ENCODE measurements at places on chromosomes 11 and 22. TPM values are rescaled to one million over a fixed set of nuclear protein-coding genes. Genes with fewer than 3 reads are reported as not detected.
A peak's percentile ranks its signal among the peaks of the same experiment; 100 is the strongest.

- DNase-seq, result no peak
Measured at GRCh38 chr11:23570828-23571227, 710.6 kb upstream of the CCDC179 start.

GRCh38 chr11:15941206-15941770 lies 415.1 kb downstream of the SOX6 start:
- DNase-seq, result peak; percentile 48

DNA sequence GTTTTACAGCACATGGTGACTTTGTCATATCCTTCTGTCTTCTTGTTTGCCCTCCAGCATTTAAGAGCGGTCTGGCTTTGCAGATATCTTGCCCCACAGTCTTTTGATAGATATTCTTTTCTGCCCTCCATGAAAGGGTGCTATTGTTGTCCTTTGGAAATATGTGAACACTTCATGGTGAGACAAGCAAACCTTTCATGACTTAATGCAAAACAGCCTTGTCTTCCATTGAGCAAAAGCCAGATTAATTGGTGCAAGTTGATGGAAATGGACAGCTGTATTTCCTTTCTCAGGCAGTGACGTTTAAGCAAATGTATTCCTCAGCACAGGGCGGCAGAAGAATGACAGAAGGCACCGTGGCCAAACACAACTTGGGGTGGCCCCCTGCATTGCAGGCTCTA lies 4.4 kb downstream of the DCPS start:
- DNase-seq, result peak; percentile 41

DNA sequence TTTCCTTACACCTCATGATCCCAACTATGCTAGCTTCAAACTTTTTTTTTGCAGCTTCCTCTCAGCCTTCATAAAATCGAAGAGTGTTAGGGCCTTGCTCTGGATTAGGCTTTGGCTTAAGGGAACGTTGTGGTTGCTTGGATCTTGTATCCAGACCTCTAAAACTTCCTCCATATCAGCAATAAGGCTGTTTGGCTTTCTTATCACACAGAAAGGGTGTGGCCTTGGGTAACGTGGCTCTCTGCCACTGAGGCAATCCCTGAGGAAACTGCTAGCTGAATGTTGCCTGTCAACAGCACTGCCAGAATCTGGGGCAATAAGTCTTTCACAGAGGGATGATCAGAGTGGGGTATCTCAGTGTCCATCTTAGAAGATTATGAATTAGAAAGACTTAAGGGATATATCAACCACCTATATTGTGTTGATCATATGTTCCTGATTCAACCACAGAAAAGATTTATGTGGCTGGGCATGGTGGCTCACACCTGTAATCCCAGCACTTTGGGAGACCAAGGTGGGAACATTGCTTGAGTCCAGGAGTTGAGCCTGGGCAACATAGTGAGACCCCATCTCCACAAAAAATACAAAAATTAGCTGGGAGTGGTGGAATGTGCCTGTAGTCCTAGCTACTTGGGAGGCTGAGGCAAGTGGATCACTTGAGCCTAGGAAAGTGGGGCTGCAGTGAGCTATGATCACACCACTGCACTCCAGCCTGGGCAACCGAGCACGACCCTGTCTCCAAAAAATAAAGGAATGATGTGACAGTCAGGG lies 12.5 kb upstream of the CUL5 start:
- peak; percentile 66 for DNase-seq

DNA sequence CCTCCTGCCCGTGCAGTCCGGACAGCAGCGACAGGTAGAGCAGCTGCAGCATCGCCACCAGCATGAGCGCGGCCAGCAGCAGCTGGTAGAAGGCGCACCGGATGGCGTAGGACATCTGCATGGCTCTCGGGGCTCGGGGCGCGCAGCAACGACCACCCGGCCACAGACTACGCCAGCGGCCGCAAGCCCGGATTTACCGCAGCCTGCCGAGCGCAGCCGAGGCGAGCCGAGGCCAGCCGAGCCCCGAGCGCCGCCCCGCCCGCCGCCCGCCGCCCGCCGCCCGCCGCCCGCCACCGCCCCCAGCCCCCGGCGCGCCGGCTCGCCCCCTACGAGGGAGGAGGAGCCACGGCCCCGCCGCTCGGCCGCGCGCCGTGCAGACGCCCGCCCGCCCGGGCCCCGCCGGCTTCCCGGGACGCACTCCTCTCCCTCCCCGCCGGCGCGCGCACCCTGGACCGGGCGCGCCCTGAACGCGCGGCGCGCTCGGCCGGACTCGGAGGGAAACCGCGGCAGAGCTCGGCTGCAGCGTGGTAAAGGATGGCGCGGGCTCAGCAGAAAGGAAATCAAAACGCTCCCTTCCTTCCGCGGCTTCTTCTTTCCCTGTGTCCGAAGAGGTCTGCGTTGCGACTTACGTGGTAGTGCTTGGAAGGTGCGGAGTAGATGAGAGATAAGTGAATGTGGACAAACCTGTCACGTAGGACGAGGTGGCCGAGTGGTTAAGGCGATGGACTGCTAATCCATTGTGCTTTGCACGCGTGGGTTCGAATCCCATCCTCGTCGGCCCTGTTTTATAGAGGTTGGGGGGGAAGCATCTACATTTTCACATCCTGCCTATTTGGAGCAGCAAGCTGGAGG lies at the start of gene B4GAT1:
Gene B4GAT1 (minus strand): TSS at position 205 of the 852 bp plus-strand sequence. CDS start 84 bp downstream, at position 121.
- DNase-seq, result peak; percentile 86

DNA sequence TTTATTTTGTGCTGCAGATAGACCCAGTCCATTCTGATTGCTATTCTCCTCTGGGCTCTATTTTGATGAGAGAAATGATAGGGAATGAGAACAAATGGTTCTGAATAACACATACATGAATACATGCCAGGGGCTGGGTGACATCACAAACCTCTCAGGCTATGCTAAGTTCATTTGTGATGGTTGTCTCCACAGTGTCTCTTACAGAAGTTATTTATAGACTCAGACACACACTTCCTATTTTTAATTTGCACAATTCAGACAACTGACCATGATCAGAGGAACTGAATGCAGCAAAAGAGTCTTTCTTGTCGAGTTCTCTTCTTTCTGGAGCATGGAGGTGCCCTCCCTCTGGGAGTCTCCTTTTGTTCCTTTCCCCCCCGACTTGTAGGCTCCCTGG lies 991.7 kb downstream of the OPCML start:
- DNase-seq, result no peak

- peak; percentile 16 for DNase-seq
Measured at GRCh38 chr11:81071606-81072005, 1630.8 kb upstream of the TENM4 start.

- peak; percentile 51 for DNase-seq
Measured at GRCh38 chr11:75949023-75949672, 134.1 kb downstream of the UVRAG start.

DNA sequence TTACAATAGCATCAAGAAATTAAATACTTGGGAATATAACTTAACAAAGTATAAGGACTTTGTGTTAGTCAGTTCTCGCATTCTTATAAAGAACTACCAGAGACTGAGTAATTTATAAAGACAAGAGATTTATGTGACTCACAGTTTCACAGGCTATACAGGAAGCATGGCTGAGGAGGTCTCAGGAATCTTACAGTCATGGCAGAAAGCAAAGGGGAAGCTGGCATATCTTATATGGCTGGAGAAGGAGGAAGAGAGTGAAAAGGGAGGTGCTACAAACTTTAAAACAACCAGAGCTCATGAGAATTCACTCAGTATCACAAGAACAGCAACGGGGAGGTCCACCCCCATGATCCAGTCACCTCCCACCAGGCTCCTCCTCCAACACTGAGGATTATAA lies 32.0 kb upstream of the CCDC134 start:
- DNase-seq, result no peak

DNA sequence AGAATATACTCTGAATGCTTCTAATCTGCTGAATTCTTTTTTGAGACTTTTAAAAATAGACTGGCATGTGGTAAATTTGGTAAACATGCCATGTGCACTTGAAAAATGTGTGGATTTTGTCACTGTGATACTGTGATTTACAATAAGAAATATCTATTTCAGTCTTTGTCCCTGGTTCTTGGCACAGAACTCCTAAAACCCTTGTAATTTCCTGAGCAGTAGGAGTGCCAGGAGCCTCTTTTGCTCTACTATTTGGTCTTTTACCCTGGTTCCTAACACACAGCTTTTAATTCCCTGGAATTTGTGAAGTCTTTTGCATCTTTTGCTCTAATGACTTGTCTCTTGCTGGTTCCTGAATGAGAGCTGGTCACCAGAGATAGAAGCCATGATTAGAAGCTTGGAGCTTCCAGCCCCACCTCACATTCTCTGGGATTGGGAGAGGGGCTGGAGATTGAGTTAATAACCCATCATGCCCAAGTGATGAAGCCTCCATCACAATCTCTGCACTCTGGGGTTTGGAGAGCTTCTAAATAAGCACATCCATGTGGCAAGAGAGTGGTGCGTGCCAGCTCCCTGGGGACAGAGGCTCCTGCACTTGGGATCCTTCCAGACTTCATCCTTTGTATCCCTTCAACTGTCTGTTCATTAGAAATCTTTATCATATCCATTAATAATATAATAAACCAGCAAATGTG lies 27.2 kb upstream of the SYT13 start:
- no peak for DNase-seq

- no peak for DNase-seq
Measured at GRCh38 chr11:19794161-19794560, 81.5 kb downstream of the NAV2 start.

NECTIN1 gene
- 5.5 TPM for total RNA-seq

ANGPTL5 gene
- not detected for total RNA-seq

FGF4 gene
- not detected for total RNA-seq

TCN2 gene
- total RNA-seq, result 1.8 TPM

FGF19 gene
- not detected for total RNA-seq

TESMIN gene
- 1.1 TPM for total RNA-seq

IL17REL gene
- total RNA-seq, result 0.87 TPM

TRIM6 gene
- total RNA-seq, result not detected

POU2AF3 gene
- total RNA-seq, result 7.6 TPM

PELI3 gene
- total RNA-seq, result 5.1 TPM

C11orf91 gene
- total RNA-seq, result not detected

MS4A4A gene
- 23.9 TPM for total RNA-seq
